ENCODE measurements at places on chromosomes 16 and 17.

DNA sequence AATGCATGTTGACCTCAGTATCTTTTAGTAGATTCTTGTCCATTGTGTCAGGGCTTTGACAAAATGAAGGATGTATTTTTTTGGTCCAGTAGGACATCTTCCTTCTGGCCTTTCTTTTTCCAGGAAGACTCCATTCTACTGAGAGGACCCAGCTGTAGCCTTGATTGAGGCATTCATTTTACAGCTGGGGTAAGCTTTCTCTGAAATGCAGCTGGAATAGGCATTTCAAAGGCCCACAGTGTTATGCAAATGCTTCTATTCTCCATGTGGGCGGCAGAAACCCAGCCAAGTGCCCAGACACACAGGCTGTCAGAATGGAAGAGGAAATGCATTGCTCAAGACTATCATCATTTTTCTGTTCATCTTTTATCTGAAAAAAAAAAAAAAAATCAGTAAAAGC lies 629.0 kb upstream of the CDH8 start:
- no peak for DNase-seq

- DNase-seq = no peak
Measured at GRCh38 chr16:51919736-51920135, 627.2 kb downstream of the TOX3 start.

DNA sequence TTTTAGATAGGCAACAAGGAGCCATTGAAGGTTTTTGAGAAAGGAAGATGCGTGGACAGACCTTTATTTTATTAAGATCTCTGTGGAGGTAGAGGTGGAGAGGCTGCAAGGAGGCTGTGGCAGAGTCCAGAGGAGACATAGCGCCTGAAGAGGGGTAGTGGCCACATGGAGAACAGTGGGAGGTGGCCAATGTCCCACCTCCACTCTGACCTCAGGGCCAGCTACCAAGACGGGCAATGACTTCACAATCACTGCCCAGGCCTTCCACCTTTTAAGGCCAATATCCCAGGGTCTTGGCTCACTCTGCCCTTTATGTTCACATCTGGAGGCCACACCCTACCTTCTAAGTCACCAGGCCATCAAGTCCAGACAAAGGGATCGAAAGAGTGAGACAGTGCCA lies at the start of gene C16orf78:
C16orf78 (plus strand) TSS at position 301 of the 400 bp plus-strand sequence. CDS start 136 bp downstream, outside the sequence.
- no peak for DNase-seq

DNA sequence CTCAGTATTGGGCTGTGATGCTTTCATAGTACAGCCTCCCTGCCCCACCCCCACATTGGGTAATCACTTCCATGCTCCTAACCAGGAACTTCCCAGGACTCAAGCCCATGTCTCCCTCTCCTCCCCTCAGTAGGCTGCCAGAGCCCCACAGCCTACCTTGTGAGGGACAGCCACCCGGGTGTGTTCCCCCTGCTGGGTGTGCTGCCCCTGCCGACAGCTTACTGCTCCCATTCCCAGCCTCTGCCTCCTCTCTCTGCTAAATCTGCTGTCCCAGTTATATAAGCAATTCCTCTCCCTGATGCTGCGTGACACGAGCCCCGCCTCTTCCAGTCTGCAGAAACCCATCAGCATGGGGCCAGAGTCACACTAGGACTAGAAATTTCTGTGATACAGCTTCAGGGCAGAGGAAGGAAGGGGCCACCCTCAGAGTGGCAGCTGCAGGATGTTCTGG lies at the start of gene RSKR:
RSKR (minus strand) TSS at position 255 of the 451 bp plus-strand sequence; CDS start at position 231, 24 bp downstream.
- DNase-seq = no peak

GRCh38 chr16:53612003-53612402 lies 91.7 kb downstream of the RPGRIP1L start:
- no peak for DNase-seq

DNA sequence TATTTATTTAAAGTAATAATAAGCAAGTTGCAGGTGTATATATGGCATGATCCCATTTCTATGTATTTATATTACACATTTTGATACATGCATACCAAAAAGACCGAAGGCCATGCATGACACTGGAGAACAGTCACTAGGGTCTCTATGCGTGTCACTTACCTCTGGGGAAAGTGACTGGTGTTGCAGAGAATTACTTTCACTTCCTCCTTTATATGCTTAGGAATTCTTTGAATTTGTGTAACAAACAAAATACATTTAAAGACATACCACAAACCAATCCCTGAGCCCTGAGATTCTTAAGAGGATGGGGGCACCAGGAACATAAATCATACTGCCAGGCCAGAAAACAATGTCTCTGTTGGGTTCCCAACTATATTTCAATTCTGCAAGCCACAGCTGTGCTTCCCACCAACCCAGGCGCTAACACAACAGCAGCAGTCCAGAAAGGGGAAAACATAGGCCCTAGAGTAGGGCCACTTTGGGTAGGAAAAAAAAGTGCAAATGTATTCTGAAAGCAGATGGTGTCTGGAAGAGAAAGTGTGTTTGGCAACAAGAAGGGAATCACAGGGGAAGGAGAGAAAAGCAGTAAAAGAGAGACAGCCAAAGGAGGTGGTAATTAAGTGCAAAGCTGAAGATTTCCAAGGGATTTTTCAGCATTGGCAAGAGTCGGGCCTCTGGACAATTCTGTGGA lies 24.5 kb upstream of the HYDIN start:
- no peak for DNase-seq

DNA sequence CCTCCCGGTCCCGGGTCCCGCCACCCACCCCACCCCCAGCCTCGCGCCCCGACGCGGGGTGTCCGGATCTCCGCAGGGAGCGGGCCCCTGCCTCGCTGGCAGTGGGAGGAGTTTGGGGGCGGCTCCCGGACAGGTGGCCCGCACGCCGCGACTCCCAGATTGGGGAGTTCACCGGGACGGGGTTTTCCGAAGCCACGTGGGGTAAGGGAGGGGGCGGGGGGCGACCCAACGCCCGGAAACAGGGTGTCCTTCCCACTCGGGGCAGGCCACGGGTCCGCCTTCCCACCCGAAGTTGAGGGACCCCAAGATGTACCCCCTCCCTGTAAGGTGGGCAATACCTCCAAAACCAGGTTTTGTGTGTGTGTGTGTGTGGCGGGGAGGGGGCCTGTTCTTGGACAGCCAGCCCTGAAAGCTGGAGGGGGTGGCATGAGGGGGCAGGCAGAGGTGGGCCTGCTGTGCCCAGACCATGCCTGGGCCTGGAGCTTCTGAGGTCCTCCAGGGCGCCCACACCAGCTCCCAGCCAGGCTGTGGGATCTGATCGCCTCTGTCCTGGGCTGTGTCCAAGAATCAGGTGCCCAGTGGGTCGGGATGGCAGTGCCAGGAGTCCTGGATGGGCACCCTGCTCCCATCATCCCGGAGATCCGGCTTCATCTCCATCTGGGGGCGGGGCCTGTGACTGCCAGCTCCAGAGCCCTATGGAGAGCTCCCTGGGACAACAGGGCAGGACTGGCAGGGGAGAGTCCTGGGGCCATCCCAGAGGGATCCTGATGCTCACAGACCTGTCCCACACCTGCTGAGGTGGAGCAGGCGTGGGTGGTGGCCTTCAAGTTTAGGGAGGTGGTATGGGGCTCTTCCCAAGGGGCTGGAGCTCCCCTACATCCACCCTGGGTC lies 767 bp downstream of the SYNGR2 start:
- peak; percentile 64 for DNase-seq

DNA sequence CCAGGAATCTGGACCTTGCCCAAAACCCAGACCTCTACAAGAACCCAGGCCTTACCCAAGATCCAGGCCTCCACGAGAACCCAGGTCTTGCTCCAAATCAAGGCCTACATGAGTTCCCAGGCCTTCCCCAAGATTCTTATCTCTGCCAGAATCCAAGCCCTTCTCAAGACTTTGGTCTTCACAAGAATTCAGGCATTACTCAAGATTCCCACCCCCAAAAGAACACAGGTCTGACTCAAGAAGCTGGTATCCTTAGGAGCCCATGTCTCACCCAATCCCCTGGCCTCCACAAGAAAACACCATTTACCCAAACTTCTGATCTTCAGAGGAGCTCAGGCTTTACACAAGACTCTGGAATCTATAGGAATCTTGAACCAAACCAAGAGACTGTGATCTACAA lies 2.6 kb downstream of the SPEM3 start:
- no peak for DNase-seq

DNA sequence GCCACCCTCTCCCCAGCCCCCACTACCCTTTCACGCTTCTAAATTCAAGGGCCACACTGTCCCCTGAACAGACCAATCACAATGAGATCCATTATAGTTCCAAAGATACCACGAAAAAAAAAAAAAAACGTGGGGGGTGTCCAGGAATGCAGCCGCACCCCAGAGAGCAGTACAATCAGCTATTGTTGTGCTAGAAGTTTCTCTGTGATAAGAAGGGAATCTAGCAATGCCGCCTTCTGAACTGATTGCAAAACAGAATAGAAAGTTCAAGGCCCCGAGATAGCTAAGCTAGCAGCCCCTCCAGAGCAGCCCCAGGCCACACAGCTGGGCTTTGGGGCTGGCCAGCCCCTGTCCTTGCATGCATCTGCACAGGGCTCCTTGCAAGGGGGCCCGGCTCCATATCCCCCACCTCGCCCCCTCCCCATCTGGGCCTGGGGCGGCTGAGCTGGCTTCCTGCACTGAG lies 86.9 kb upstream of the CBX4 start:
- DNase-seq = no peak

Measured in activated naive CD4-positive, alpha-beta T cell treated with Interleukin-2 at 50 U/mL for 16 hours (primary cell).